ENCODE measurements at places on chromosomes 5 and 9.

DNA sequence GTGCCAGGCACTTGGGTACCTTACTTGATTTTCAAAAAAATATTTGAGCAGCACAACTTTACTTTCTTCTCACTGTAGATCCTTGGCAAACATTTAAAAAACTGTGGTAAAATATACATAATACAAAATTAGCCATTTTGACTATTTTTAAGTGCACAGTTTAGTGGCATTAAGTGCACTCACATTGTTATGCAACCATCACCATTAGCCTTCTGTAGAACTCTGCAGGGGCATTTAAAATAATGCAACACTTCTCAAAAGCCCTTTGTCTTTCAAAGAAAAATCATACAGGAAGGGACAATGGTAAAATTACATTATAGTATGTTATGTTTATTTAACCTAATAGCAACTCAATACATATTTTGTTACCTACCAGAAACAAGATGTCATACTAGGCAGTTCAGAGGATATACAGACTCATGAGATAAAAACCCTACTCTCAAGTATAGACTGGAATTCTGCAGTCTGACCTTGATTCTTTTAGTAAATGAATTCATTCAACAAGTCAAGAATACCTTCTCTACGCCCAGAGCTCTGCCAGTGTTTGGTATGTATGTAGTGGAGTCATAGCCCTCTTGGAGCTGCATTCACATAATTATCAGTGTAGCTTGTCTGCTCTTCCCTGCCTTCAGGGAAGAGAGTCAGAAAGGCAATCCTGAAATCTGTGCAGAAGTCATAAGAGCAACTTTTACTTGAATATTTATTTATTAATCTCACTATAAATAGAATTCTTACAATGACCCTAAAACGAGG, 74.0 kb upstream of the ARRDC3 start:
- DNase-seq, result no peak

DNA sequence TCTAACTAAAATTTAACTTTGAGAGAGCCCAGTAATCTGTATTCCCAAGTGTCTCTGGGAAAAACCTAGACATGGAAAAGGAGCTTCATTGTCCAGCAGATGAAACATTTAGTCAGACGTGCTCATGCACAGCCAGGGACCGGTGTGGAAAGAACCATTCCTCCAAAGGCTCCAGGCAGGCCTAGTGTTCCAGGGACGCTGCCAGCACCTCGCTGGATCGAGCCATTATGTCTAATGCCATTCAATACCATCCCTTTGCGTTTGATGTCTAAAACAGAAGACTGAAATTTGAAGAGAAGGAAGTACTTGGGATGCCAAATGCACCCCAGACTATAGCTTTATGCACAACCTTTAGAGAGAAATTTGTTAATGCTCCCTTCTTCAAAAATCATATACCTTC, 1.4 kb upstream of the CHSY3 start:
- DNase-seq, result no peak

DNA sequence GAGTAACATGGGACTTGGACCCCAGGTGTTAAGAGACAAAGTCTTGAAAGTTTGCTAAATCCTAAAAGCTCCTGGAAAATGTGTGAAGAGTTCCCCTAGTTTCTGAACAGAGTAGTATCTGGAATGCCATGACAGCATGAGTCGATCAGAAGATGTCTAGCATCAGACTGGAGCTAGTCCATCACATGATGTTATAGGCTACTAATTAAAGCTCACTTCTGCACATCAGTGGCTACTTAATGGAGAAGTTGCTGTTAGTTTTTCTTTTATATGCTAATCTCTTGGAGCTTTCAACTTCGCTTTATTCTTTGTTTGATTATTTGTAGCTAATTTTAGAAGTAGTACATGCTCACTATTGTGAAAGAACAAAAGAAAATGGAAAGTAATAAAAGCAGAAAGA, 471.3 kb upstream of the KLF4 start:
- DNase-seq, result no peak

- no peak for DNase-seq
These were observed 481.2 kb downstream of the ACTL7B start for GRCh38 chr9:108374626-108375025.

GRCh38 chr5:12017007-12017406, 112.8 kb upstream of the CTNND2 start:
- no peak for DNase-seq

- DNase-seq, result no peak
These were observed 29.5 kb downstream of the TGFBI start for GRCh38 chr5:136058039-136058971.

DNA sequence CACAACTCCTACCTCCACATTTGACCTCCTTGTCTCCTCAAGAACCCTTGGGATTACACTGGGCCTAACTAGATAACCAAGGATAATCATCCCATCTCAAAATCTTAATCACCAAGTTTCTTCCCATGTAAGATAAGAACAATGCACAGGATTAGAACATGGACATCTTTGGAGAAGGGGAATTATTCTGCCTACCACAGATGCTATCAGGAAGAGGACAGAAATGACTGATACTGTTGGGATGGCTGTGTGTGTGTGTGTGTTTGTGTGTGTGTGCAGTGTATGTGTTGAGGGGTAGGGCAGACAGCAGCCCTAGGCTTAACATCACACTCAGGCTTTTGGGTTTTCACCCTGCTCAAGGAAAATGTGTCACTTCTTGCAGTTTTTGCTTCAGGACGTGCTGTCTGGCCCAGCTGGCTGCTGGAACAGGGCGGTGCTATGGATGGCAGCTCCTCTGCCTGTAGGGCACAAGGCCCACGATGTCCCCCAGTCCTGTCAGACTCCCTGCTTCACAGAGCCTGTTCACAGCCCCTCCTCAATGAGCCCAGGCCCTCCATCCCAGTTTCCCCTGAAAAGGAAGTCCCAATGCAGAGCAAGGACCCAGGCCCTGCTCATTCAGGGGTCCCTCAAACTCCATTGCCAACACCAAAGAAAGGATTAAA, 7.7 kb downstream of the CA9 start:
- DNase-seq, result no peak

DNA sequence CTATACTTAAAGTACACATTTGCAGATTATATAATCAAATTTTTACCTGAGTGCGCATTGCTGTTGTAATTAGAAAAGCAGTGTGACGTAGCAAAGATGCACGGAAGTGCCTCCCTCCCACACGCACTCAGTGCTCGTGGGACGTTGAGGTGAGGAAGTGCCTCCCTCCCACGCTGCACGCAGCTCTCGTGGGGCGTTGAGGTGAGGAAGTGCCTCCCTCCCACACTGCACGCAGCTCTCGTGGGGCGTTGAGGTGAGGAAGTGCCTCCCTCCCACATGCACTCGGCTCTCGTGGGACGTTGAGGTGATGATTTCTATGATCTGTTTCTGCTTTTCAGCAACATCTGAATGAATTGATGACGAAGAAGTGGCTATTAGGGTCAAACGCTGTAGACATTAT, 21.0 kb downstream of the EXOC3 start:
- DNase-seq, result peak; percentile 34

DNA sequence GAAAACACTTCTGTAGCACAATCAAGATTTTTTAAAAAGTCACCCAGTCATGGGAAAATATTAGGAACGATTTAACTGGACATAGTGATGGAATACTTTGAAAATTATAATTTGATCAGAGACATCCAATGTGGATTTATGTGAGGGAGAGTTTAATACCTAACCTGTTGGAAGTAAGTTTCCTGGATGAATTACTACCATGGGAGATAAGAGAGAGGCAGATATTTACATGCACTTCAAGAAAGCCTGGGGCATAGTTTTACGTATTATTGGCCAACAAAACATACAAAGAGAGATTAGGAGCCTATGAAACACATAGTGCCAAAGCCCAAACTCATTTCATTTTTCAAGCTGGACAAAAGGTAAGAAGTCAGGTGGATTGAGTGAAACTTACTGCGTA, 336.8 kb downstream of the SLIT3 start:
- no peak for DNase-seq

DNA sequence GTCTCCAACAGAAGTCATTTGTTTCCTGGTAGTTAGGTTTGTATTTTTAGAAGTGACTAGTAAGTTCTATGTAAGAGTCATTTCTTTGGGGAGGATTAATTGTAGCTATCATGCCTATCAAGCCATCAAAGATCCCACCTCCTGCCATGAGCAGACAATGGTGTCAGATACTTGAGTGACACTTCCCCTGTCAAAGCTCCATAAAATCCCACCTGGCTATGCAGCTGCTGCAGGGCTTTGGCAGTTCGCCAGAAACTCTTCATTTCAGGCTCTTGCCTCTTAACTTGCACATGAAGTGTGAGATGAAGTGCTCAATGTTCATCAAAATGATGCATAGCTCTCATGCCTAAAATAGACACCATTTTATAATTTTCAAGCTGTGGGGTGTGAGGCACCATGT, 312.1 kb downstream of the CDH12 start:
- DNase-seq, result no peak

- no peak for DNase-seq
These were observed 21.2 kb upstream of the ATOSB start for GRCh38 chr9:35136866-35137265.

DNA sequence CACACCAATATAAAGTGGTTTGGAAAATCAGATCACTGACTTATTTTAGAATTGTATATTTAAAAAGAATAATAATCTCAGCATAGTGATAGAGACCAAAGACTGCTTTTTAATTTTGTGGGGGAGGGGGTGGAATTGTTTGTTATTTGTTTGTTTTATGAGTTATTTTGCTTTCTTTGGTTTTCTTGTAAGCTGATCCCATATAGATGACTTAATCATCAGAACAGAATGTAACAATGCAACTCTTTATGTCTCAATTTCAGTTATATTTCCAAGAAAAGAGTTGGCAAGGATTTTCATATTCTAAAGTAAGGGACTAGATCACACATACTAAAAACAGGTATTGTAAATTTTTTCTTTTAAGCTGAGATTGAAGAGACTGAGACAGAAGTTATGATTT, 984.9 kb downstream of the TLE4 start:
- no peak for DNase-seq

DNA sequence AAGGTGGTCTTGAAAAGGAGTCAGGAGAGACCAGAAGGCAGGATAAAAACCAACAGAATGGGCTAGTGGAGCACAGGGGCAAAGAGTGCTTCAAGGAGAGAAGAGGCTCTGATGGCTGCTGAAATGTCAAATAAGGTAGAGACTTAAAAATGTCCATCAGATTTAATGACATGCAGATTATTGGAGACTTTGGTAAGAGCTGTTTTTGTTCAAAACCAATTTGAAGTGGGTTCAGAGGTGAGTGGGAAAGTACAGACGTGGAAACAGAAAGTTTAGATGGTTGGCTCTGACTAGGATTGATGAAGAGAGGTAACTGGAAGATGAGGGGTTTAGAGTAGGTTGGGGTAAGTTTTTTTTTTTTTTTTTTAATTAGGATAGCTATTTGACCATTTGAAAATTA, 14.1 kb downstream of the SLC25A46 start:
- no peak for DNase-seq

- no peak for DNase-seq
These were observed 297.7 kb upstream of the NUDT12 start for GRCh38 chr5:103860327-103860726.

GRCh38 chr5:151745071-151745705, 13.2 kb downstream of the ATOX1 start:
- no peak for DNase-seq

DNA sequence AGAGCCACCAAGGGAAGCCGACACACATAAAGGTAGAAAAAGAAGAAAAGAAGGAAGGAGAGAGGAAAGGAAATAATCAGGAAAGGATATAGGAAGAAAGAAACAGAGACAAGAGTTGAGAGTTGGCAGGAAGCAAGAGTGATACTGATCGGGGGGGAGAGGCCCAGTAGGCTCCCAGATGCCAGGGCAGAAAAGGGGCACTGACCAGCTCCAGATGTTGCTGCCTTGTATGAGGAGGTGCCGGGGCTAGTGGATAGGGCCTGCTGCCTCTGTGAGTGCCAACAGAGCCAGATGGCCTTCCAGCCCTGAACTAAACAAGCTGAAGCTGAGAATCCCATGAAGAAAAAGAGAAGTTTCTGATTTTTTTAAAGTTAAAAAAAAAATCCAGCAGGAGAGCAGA, 82.0 kb upstream of the TRIM32 start:
- no peak for DNase-seq

- DNase-seq, result no peak
These were observed 35.9 kb downstream of the KIF2A start for GRCh38 chr5:62341783-62342475.

- no peak for DNase-seq
These were observed 9.7 kb downstream of the LECT2 start for GRCh38 chr5:135944967-135945560.

DNA sequence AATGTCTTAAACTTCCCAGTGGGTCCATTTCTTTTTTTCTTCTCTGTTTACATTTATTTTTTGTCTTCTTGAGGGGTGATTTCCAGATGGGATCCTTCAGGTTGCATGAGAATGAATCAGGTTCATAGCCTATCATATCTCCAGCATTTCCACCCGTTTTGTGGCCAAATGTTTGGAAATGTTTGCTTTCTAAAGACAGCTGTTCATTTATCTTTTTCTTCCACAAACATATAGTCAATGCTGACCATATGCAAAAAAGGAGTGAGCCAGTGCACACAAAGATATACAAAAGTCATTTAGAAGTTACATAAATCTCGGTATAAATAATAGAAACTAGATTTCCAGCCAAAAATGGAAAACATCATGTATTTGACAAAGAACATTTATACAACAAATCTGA, 71.6 kb upstream of the STC2 start:
- no peak for DNase-seq

DNA sequence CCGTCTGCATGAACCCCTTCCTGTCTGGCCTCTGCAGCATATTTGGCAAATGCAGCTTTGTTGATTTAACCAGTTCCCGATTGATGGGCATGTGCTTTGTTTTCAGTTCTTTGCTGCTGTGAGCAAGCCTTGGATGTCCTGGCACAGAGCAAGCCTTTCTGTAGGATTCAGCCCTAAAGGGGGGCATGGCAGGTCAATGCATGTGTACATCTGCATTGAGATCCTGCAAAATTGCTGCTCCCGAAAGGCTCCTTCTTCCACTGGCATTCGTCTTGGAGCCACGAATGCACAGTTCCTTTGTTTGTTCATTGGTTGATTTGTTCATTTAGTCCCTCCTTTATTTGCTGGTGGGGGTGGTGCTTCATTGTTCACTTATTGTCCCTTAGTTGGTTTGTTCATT, 34.8 kb downstream of the COL5A1 start:
- no peak for DNase-seq

GRCh38 chr5:160800375-160801275, 51.4 kb downstream of the ATP10B start:
- no peak for DNase-seq

- DNase-seq, result no peak
These were observed 80.6 kb downstream of the FBXO4 start for GRCh38 chr5:42005561-42006153.

- DNase-seq, result no peak
These were observed 56.3 kb downstream of the INSYN2B start for GRCh38 chr5:169923988-169924387.

DNA sequence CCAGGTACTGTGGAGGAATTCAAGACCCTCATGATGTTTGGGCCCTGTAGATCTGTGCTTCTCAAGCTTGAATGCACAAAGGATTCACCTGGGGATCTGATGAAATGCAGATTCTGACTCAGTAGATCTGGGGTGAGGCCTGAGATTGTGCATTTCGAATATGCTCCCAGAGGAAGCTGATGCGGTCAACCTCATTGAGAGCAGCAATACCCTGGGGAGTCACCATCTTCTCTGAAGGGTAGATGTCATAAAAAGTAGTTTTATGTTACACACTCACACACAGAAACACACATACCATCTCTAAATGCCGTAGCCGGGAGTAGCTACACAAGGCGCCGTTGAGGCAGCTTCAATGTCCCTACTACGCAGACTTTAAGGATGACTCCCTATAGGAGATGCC, 55.8 kb upstream of the CPEB4 start:
- DNase-seq, result no peak

GRCh38 chr5:11054014-11054413, 293.0 kb upstream of the DAP start:
- DNase-seq, result no peak
